ENCODE measurements at places on chromosomes 12 and 14.
A peak's percentile ranks its signal among the peaks of the same experiment; 100 is the strongest.

DNA sequence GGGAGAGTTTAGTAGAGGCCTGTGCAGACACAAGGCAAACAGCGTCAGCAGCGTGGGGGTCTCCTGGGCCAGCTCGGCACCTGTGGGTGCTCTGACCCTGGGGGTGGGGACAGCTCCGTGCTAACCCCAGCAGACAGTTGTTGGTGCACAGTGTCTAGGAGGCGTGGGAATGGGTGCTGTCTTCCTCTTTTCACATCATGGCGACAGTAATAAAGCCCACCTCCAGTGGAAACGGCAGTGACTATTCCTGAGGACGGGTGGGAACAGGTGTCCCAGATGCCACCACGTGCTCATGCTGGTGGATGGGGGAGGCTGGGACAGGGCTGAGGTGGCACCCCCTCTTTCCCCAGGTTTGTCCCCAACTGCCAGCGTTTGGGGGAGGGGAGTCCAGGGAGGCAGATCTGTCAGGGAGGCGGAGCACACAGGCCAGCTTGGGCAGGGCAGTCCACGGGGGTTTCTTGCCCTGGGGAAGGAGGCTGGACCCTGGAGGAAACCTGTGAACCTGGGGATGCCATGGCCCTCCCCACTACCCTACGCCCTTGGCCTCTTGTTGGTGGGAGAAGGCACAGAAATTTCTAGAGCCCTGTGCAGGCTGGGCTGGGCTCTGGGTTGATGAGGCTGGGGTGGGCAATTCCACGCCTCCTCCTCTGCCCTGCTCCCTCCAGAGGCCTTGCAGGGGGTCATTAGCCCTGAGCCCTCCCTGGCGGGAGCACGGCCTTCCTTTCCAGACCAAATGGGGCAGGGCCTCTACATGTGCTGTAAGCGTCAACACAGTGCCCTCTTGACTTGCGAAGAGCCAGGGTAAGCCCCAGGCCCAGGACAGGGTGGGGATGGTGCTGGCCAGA is 3.8 kb downstream of the ZBTB42 start:
- no peak for DNase-seq

DNA sequence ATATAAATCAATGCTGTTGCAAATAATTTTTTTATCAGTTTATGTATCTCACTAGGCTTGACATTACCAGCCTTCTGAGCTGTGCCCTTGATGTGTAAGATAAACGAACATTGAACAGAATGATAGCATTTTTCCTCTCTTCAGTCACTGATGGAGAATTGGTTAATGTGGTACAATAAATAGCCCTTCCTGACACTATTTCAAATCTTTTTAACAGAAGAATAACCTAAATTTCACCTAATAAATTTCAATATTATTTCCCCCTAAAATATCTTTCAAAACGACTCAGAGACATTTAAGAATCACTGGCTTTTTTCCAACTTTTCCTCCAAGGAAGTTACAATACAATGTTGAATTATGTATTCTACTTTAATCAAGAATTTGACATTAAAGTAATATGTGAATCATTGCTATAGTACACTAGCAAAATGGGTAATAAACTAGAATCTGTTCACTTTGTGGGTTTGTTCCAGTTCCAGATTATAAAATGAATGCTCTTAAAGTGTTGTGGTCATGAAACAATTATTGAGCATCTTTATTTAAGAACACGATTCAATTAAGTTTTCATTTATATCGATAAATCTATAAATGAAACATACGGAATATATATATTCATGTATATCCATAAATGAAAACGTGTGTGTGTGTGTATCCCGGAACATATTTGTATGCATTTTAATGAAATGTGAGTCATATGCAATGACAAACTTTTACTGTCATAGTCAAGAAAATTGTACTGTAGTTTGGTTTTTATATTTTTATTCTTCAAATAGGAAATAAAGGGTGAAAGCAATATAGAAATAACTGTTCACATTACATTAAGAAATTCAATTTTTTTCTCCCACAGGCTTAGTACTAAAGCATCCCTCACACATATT is 2.5 kb upstream of the ATP2B1 start:
- no peak for DNase-seq

- no peak for DNase-seq
Measured at GRCh38 chr12:49243631-49244030, 21.3 kb upstream of the TUBA1C start.

GRCh38 chr14:104390941-104391901 is 188.3 kb upstream of the C14orf180 start:
- no peak for DNase-seq

DNA sequence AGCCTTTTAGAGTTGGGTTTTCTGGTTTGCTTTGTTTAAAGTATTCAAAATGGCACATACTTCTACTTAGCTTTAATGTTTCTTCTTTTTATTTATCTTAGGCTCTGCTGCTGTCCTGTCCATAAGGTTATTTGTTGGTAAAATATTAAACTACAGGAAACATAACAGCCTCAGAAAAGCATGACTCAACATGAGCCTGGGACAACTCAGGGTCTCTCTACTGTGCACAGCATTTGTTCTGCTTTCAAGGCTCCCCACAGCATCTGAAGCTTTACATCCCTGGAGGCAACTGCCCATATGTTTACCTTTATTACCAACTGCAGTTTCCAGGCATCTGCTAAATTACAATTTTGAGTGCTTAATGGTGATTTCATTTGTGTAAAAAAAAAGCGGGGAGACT is 954.2 kb upstream of the FBXO33 start:
- DNase-seq, result no peak

DNA sequence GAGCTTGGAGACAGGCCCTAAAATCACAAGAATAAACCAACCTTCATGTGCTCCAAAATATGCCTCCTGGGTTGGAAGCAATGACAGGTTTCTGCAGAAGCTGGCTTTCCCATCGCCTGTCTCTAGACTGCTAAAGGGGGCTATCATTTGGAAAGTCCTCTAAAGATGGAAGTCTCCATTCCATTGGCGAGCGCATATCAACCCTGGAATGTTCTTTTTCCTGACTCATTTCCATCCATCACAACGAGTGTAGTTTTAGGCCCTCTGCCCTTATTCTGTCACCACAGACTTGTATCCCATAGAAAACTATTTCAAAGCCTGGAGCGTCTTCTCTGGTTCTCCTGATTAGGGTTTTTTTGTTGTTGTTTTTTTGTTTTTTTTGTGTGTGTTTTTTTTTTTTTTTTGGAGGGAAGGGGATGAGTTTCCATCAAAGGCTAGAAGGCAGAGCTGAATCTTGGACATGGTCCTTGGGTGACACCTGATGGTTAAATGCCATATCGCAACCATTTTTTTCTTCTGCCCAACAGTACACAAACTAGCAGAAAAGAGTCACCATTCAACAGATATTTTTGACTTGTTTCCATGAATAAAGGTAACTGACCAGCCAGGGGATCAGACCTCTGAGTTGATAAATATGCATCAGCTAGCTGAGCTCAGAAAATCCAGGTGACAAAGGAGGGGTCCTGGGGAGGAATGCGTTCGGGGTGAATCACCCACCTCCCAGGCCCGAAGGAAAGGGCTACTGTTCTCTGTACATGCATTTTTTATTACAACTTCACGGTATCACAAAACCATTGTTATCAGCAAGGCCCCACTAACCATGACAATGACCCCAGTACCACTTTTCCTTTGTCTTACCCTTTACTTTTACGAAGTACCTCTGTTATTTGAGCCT is 40.5 kb downstream of the KCNA5 start:
- no peak for DNase-seq

DNA sequence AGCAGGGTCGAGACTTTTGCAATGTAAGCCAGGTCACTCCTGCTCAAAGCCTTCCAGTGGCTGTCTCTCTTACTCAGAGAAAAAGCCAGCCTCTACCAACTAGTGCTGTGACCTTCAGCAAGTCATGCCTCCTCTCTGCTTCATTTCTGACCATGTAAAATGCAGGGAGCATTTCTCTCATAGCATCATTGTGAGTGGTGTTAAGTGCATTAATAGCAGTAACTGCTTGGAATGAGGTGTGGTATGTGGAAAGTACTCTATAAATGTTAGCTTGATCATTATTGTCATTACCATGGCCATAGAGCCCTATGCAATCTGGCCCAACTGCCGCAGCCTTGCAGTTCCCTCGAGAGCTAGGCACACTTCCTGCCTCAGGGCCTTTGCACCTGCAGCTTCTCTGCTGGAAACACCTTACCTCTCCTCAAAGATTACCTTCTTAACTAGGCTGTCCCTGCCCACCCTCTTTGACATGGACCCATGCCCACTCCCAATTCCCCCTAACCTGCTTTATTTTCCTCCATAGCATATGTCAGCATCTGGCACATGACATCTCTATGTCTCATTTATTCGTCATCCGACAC is 10.9 kb downstream of the PLEKHD1 start:
- DNase-seq, result no peak

GRCh38 chr12:57089271-57090245 is 644 bp downstream of the NAB2 start:
- DNase-seq, result peak; percentile 60

DNA sequence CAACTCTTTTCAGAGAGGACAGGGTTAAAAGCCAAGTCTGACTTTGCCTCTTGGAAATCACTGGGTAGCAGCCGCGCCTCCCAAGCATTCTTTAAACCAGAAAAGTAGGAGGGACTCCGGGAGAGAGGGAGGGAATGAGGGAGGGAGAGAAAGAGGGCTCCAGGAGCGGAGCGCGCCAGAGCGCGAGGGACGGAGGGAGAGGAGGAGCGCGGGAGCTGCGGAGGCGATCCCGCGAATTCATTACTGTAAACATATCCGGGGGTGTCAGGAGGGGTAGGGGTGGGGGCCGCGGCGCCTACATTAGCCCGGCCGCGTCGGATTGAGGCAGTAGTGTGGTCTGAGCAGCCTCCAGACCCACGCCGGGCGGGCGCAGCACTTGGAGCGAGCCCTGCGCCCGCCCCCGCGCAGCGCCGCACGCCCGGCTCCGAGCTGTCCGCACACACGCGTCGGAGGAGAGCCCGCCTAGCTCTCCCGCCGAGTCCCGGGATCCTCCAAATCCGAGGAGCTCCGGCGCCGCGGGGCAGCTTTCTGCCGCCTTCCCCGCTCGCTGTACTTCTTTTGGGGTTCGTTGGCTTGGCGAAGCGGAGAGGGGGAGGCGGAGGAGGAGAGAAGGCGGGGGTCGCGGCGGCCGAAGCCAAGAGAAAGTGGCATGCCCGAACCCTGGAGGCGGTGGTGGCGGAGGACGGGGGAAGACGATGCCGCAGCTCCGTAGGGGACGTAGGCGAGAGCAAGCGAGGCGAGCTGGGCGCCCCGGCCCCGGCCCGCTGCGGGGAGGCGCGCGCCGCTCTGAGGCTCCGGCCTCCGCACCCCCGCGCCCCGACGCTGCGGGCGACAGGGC is 3.3 kb downstream of the FLRT2 start:
- no peak for DNase-seq

DNA sequence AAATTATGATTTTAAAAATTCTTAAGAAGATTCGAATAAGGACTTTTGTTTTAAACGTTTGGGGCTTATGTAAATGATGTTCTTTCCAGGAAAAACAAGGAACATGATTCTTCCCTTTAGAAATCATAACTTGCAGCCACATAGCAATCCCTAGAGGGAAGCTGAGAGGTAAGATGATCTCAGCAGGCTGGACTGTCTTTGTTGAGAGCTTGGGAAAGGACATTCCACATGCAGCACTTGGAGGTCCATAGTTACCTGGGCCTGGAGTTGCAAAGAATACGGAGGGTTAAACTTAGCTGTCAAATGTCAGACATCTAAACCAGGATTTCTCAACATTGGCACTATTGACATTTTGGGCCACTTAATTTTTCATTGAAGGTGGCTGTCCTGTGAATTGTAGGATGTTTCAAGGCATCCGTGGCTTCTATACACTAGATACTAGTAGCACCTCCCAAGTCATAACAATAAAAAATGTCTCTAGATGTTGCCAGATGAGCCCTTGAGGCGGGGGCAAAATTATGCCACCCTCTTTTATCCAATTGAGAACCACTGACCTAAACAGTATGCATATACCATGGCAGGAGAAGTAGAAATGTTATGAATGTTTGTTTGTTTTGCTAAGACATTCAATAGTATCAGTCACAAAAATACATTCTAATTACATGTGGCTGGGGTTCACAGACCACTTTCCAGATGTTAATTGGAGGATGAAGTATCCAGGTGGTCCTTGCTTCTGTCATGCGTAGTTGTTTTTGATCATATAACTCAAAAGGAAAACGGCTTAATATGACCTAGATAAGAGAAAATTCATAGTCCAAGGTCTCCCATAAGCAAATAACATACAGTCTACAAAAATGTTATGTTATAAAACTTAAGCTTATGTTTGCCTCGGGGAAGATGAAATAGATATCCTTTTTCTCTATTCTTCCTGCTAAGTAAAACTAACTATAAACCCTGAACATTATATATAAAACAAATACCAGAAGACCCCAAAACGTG is 30.5 kb downstream of the TTC6 start:
- DNase-seq, result no peak

DNA sequence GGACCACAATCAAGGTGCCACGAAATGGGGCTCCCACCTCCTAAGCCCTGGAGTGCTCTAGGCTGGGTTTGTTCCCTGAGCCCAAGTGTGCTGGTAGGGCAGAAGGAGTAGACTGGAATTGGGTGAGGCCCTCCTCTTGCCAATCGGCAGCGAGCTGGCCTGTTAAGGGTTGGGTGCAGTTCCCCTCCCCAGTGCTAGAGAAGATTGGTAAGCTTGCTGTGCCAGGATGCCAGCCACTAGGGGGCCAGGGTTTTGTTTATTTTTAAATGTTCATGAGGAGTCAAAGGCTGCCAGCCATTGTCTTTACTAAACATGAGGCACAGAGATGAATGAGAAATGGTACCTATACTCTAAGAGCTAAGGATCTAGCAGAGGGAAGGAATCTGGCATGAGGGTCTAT is 79.7 kb downstream of the SPTB start:
- DNase-seq, result no peak

GRCh38 chr14:93331728-93332396 is 974 bp downstream of the BTBD7 start:
- no peak for DNase-seq

All from stimulated activated CD4-positive, alpha-beta T cell treated with anti-CD3 and anti-CD28 coated beads, TNF-alpha, amount 100 ng/mL, for 4 hours (primary cell).